ENCODE measurements at places on chromosomes 7 and 10. TPM values are rescaled to one million over a fixed set of nuclear protein-coding genes. Genes with fewer than 3 reads are reported as not detected.

DNA sequence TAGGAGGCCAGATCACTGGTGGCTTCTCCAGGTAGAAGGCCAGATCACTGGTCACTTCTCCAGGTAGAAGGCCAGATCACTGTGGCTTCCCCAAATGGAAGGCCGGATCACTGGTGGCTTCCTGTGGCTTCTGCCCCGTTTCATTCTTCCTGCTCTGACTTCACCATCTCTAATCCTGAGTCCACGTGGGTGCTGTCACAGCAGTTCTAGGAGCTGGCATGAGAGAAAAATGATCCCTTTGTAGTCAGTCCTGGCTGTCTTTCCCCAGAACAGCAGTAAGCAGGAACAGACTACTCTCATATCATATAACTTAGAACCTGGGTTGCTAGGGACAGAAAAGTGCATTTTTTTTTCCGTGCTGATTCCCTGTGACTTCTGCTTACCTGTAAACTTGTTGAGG is 90.9 kb downstream of the ACTR3B start:
- H3K36me3 ChIP-seq: peaks cover 35% of the 10 kb centered on the region
- H3K4me1 ChIP-seq: no peaks in the 10 kb centered on the region
- no peak for DNase-seq
- no peak overlapping the region for H3K27ac ChIP-seq

Gene GHRHR
- total RNA-seq: not detected

Gene PNLIPRP3
- not detected for total RNA-seq

Gene THSD7A
- total RNA-seq: 1.4 TPM

Gene CXCL12
- total RNA-seq: 84.4 TPM

Gene SEMA3D
- total RNA-seq: 0.08 TPM

- H3K4me3 ChIP-seq: no peak overlapping the region
- DNase-seq: no peak
- H3K27me3 ChIP-seq: no peaks in the 10 kb centered on the region
- H3K4me1 ChIP-seq: peaks cover 15% of the 10 kb centered on the region
- H3K27ac ChIP-seq: no peak overlapping the region
Measured at GRCh38 chr10:11740907-11741306, 1.3 kb upstream of the ECHDC3 start.

DNA sequence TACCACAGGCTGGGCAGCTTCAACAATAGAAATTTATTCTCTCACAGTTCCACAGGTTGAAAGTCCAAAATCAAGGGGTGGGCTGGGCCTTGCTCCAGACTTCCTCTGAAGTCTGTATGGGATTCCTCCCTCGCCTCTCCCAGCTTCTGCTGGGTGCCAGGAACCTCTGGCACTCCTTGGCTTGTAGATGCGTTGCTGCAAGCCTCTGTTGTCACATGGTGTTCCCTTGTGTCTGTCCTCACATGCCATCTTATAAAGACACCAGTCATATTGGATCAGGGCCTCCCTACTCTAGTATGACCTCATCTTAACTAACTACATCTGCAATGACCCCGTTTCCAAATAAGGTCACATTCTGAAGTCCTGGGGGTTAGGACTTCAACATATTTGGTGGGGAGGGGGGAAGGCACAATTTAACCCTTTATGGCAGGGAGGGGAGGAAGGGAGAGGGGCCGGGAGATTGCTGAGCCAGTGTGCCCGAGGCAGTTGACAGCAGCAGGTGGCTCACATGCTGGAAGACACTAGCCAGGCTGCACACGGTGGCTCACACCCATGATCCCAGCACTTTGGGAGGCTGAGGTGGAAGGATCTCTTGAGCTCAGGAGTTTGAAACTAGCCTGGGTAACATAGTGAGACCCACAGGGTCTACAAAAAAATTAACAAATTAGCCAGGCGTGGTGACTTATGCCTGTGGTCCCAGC is 18.8 kb downstream of the ZNF282 start:
- H3K36me3 ChIP-seq: peaks cover 4% of the 10 kb centered on the region
- H3K4me1 ChIP-seq: no peaks in the 10 kb centered on the region
- no peak for DNase-seq

GRCh38 chr10:123651421-123652047 is 14.6 kb upstream of the GPR26 start:
- no peak overlapping the region for H3K4me3 ChIP-seq
- H3K27me3 ChIP-seq: no peaks in the 10 kb centered on the region
- DNase-seq: no peak
- no peak overlapping the region for H3K27ac ChIP-seq

DNA sequence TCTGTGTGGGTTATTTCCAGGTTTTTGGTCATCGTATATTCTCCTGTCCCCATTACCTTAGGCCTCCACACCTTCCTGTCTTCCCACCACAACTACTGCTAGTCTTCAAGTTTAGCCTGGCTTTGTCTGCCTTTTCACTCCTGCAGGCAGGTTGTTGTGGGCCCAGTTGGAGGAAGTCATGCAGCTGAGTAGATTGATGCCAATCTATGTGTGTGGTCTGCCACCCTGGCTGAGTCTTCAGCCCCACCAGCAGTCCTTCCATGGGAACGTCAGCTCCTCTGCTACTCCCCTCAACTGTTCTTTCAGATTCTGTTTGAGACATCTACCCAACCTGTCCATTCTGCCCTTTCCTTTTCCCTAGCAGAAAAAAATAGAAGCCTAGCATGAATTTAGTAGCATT is 6.3 kb downstream of the RINT1 start:
- H3K27ac ChIP-seq: no peak overlapping the region
- H3K4me1 ChIP-seq: peaks cover 3% of the 10 kb centered on the region
- no peak overlapping the region for H3K4me3 ChIP-seq
- no peak for DNase-seq
- H3K36me3 ChIP-seq: peaks cover 7% of the 10 kb centered on the region

- H3K4me3 ChIP-seq: no peak overlapping the region
- no peaks in the 10 kb centered on the region for H3K27me3 ChIP-seq
- H3K27ac ChIP-seq: no peak overlapping the region
- no peaks in the 10 kb centered on the region for H3K36me3 ChIP-seq
Measured at GRCh38 chr10:71799608-71800453, 26.5 kb upstream of the VSIR start.

Gene FRMD4A
- 9.1 TPM for total RNA-seq

DNA sequence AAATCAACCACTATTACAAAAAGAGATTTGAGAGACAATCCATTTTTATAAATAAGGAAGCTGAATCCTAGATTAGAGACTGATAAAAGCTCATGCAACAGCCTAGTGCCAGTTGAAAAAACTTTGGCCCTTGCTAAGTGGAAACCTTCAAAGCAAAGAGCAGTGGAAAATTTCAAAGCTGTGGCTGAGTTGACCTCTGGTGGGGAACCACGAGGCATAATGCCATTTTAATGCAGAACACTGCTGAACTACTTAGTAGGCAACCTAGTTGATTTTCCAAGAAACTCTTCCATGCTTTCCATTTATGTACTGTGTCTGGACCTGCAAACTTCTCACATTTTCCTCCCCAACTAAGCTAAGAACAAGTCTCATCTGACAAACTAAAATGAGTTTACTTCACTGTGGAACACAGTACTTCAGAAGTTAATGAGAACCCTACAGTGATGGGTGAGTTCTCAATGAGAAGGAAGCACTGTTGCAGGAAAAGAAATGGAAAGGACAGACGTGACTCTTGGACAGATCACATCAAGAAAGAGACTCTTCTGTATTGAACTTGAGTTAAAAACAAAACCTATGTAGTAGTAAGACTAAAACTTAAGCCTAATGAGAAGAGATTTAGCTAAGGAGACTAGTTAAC is 19.5 kb downstream of the FZD9 start:
- peaks cover 95% of the 10 kb centered on the region for H3K36me3 ChIP-seq
- no peaks in the 10 kb centered on the region for H3K27me3 ChIP-seq
- no peak overlapping the region for H3K27ac ChIP-seq
- no peak overlapping the region for H3K4me3 ChIP-seq
- H3K4me1 ChIP-seq: no peaks in the 10 kb centered on the region
- DNase-seq: no peak

Gene SKAP2
- total RNA-seq: 19.4 TPM

- H3K27ac ChIP-seq: peak overlapping the region; percentile 86
- H3K36me3 ChIP-seq: peaks cover 23% of the 10 kb centered on the region
- peak overlapping the region; percentile 70 for H3K4me3 ChIP-seq
- DNase-seq: peak; percentile 85
- H3K27me3 ChIP-seq: no peaks in the 10 kb centered on the region
Measured at GRCh38 chr10:103661198-103661950, 167.9 kb downstream of the NEURL1 start.

Gene CPA5
- 0.73 TPM for total RNA-seq

- H3K4me3 ChIP-seq: no peak overlapping the region
- no peak overlapping the region for H3K27ac ChIP-seq
- H3K36me3 ChIP-seq: no peaks in the 10 kb centered on the region
- no peaks in the 10 kb centered on the region for H3K27me3 ChIP-seq
- DNase-seq: no peak
- no peaks in the 10 kb centered on the region for H3K4me1 ChIP-seq
Measured at GRCh38 chr7:21281193-21281592, 146.7 kb upstream of the SP4 start.

Gene FAM25C
- not detected for total RNA-seq

DNA sequence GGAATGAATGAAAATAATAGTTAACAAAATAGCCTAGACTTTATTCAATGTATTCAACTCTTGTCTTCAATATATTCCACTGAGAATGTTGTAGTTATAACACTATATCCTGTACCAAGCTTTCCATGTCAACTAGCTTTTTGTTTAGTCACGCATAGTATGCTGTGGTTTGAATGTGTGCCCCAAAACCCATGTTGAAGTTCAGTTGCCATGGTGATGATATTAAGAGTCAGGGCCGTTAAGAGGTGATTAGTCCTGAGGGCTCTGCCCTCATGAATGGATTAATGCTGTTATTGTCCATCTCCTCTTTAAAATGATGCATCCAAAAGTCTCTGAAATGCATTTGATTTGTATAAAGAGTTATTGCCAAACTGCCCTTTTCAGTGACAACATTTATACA is 887.6 kb downstream of the NRG3 start:
- H3K27ac ChIP-seq: no peak overlapping the region
- no peak overlapping the region for H3K4me3 ChIP-seq
- H3K36me3 ChIP-seq: no peaks in the 10 kb centered on the region
- no peaks in the 10 kb centered on the region for H3K4me1 ChIP-seq
- DNase-seq: no peak

GRCh38 chr7:101667920-101668319 is 38.8 kb upstream of the MYL10 start:
- DNase-seq: no peak
- no peaks in the 10 kb centered on the region for H3K27me3 ChIP-seq
- no peak overlapping the region for H3K27ac ChIP-seq

GRCh38 chr7:108403597-108404217 is 52.5 kb downstream of the NRCAM start:
- H3K4me3 ChIP-seq: no peak overlapping the region
- H3K36me3 ChIP-seq: no peaks in the 10 kb centered on the region
- H3K27me3 ChIP-seq: no peaks in the 10 kb centered on the region
- DNase-seq: no peak

DNA sequence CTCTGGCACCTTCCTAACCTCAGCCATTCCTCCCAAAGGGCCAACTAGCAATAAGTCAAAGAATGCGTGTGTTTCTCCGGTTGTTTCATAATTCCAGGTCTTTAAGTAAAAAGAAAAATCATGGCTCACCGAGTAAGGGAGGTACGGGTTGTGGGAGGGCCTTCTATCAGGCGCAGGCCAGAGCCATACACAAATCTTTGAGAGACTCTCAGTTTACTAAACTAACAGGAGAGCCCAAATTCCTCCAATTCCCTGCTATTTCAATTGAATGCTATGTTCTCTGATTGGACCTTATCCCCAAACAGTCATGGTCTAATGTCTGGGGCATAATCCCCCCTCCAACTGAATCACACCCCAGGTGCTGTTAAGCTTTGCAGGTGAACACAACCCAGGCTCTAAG is 26.2 kb upstream of the SLF2 start:
- no peaks in the 10 kb centered on the region for H3K27me3 ChIP-seq
- H3K4me3 ChIP-seq: no peak overlapping the region
- H3K27ac ChIP-seq: no peak overlapping the region
- no peaks in the 10 kb centered on the region for H3K4me1 ChIP-seq

Data from psoas muscle (tissue), 8 donors.